SJSA1 (cell line): ENCODE measurements at places on chromosomes 2 and 18. TPM values are rescaled to one million over a fixed set of nuclear protein-coding genes. Genes with fewer than 3 reads are reported as not detected.

Gene CREB1
- total RNA-seq: 25.0 and 63.0 TPM in 2 replicates

Gene CRYBA2
- not detected in 2 replicates for total RNA-seq

Gene IL36A
- total RNA-seq: not detected in 2 replicates

Gene SERPINB4
- 0.26 TPM in 1 of 2 replicates, not detected in the other for total RNA-seq

Gene TUBA3E
- total RNA-seq: not detected in 2 replicates

Gene MBD1
- 51.1 and 64.4 TPM in 2 replicates for total RNA-seq

Gene KIAA2012
- total RNA-seq: 0.03 TPM in 1 of 2 replicates, not detected in the other

Gene GAREM1
- total RNA-seq: 2.9 and 5.1 TPM in 2 replicates
